Brain microvascular endothelial cell (primary cell): ENCODE measurements at places on chromosomes 6 and 20.

GRCh38 chr6:52286798-52287432 lies 2.4 kb upstream of the MCM3 start:
- DNase-seq = peak; percentile 75

GRCh38 chr20:62051546-62052255 lies 14.0 kb downstream of the TAF4 start:
- no peak for DNase-seq

DNA sequence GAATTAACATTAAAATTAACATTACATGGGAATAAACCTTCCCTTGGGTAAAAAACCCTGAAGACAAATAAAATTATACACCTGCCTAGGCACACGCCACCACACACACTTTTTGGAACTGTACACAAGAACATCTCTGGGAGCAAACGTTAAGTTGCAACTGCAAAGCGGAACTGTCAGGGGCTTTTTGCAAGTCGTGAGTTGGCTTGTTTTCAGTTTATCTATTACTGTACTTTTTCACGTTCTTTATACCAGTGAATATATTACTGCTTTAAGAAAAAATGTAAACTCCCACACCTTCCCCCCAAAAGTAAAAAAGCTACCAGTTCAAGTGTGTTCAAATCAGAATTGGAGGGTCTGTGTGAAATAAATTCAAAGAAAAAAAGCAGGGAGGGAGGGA lies 65.5 kb upstream of the NFATC2 start:
- no peak for DNase-seq

DNA sequence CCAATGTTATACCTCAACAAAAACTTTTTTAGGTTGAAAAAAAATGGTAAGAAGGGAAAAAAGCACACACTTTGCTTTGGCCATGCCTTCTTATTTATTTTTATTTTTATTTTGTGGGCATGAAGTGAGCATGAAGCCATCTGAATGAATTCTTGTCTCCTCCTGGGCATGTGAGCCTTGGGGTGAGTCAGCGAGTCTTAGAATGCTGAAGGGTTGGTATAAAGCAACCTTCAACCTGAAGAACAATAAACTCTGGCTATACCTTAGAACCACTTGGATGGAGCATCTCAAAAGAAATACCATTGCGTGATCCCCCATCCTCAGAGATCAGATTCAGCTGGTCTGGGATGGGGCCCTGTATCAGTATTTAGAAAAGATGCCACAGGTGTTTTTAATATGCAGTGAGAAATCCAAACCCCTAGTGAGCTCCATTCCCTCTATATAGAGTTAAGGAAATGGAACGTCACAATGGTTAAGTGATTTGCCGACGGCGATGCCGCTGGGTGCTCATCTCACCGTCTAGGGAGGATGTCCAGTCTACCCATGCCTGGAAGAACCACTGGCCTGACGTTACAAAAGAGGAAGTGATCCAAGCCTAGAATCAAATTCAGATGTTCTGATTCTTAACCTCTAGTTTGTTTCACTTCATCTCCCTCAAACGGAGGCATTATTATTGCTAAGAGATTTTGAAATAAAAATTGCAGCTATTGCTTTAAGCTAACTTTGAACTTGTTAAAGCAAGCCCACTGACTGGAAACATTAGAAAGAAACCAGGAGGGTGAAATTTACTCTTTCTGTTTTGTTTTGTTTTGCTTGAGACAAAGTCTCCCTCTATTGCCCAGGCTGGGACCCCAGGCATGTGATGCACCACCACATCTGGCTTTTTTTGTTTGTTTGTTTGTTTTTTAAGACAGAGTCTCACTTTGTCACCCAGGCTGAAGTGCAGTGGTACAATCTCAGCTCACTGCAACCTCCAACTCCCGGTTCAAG lies 67.1 kb downstream of the EDN1 start:
- DNase-seq = no peak

- peak; percentile 34 for DNase-seq
Observed at GRCh38 chr6:113094779-113095178, 747.6 kb downstream of the RFPL4B start.
